ENCODE measurements at places on chromosomes 2 and 18.

GRCh38 chr2:216799873-216800431 is 59.9 kb downstream of the TNP1 start:
- no peaks in the 10 kb centered on the region for H3K36me3 ChIP-seq
- no peak overlapping the region for H3K4me3 ChIP-seq
- DNase-seq: peak; percentile 77
- peaks cover 47% of the 10 kb centered on the region for H3K4me1 ChIP-seq
- H3K27ac ChIP-seq: peak overlapping the region; percentile 74

- H3K4me3 ChIP-seq: no peak overlapping the region
- no peaks in the 10 kb centered on the region for H3K36me3 ChIP-seq
- H3K27me3 ChIP-seq: no peaks in the 10 kb centered on the region
- peaks cover 46% of the 10 kb centered on the region for H3K4me1 ChIP-seq
- no peak for DNase-seq
- peak overlapping the region; percentile 75 for H3K27ac ChIP-seq
Observed at GRCh38 chr2:109187711-109188495, 58.9 kb downstream of the SH3RF3 start.

- no peak overlapping the region for H3K27ac ChIP-seq
- no peak for DNase-seq
- H3K4me1 ChIP-seq: no peaks in the 10 kb centered on the region
- no peaks in the 10 kb centered on the region for H3K36me3 ChIP-seq
- H3K4me3 ChIP-seq: no peak overlapping the region
Observed at GRCh38 chr18:51525453-51526225, 328.2 kb upstream of the MEX3C start.

DNA sequence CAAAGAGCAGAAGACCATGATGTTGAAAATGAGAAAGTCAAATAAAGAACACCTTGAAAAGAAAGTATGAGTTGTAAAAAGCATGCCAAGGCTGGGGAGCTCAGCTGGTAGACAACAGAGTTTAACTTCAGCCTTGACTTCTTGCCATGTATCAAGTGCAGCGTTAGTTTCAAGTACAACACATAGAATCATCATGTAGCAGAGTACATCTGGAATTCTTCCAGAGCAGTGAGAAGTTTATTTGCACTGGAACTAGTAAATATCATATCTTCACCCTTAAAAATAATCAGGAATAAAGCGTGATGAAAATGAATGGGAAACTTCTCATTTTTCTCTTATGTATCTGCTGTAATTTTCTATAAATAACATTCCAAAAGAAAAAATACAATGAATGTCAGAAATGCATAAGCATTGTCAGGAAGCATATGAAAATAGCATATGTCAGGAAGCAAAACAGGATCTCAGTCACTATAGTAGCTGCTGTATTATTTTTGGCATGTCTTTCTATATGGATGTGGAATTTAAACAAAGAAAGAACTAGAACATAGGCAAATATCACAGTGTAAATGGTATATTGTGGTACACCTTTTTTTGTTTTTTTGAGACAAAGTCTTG is 10.1 kb upstream of the SULT1C4 start:
- no peaks in the 10 kb centered on the region for H3K27me3 ChIP-seq
- no peaks in the 10 kb centered on the region for H3K36me3 ChIP-seq
- no peaks in the 10 kb centered on the region for H3K4me1 ChIP-seq
- H3K27ac ChIP-seq: no peak overlapping the region
- H3K4me3 ChIP-seq: no peak overlapping the region

DNA sequence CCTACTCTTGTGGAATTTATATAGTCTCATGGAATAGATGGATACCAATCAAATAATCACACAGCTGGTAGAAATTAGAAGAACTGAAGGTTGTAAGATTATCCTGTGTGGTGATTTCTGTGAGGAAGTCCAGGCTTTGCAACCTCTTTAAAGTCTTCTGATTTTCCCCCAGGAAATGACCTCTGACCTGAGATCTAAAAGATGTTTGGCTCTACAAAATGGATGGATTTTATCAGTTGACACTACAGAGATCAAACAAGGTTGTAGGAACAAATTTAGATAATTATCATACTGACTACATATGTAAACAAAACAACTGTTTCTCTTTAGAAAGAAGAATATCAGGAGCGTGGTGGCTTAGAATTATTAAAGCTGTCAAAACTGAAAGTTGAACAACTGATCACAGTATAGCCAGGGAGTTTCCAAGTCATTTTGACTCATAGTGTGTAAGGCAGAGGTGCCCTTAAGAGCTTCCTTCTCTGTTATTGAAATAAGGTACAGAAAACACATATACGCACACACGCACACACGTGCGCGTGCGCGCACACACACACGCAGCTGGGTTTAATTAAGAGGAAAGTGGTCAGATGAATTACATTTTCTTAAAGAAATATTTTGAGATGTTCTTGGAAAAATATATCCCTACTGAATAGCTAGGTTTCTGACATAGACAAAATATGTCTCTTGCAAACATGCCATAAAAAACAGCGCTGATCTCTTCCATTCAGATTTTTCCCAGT is 35.5 kb upstream of the PELI1 start:
- H3K4me3 ChIP-seq: no peak overlapping the region
- H3K27me3 ChIP-seq: no peaks in the 10 kb centered on the region
- H3K36me3 ChIP-seq: no peaks in the 10 kb centered on the region
- no peak overlapping the region for H3K27ac ChIP-seq

DNA sequence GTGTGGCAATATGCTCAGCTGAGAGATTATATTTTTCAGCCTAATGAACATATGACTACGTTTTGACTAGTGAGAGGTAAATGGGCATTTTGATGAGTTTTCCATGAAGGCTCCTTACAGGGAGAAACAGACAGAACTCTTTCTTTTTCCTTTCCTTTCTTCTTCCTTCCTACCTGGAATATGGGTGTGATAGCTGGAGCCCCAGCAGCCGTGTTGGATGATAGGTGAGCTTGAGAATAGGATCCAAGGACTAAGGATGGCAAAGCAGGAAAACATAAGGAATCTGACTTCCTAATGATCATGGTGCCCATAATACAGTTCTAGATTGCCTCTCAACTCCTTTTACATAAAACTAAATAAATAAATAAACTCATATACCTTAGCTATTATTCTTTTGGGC is 124.0 kb downstream of the MAIP1 start:
- DNase-seq: no peak
- H3K27me3 ChIP-seq: no peaks in the 10 kb centered on the region
- no peaks in the 10 kb centered on the region for H3K36me3 ChIP-seq
- H3K27ac ChIP-seq: no peak overlapping the region
- H3K4me3 ChIP-seq: no peak overlapping the region

DNA sequence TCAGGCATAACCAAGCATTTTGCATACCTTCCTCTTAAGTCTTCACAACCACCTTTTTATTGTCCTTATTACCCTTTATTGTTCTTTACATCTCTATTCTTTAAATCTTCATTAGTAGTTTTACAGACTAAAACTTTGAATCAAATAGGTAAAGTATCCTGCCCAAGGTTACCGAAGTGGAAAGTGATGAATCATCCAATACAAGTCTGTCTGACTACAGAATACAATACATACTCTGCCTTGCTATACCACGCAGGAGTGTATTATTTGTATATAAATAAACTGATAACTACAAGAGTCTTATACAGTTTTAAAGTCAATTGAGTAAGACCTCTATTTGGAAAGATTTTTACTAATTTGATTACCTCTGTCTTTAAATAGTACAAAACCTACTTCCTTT is 196.0 kb downstream of the ZEB2 start:
- DNase-seq: no peak
- no peaks in the 10 kb centered on the region for H3K27me3 ChIP-seq
- no peak overlapping the region for H3K27ac ChIP-seq
- H3K4me3 ChIP-seq: no peak overlapping the region

- H3K27me3 ChIP-seq: no peaks in the 10 kb centered on the region
- DNase-seq: no peak
- H3K4me3 ChIP-seq: no peak overlapping the region
- H3K36me3 ChIP-seq: no peaks in the 10 kb centered on the region
Observed at GRCh38 chr2:17857021-17857420, 21.4 kb upstream of the KCNS3 start.

DNA sequence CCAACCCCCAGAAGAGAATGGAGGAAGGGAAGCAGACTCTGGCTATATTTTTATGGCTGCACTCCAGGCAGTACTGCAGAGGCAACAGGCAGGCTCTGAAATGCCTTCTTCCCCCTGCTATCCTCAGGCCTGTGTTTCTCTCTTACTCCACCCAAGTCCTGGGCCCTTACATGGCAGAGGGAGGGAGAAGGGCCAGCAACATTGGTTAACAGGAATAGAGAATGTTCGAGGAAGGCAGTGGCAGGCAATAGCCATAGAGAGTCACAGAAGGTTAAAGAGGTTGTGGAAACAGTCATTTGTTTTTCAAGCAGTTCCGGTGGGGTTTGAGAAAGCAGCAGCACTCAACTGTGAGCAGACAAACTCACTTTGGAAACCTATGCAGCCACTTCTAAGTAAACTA is 15.1 kb upstream of the DARS1 start:
- no peaks in the 10 kb centered on the region for H3K36me3 ChIP-seq
- H3K27me3 ChIP-seq: no peaks in the 10 kb centered on the region
- H3K4me3 ChIP-seq: no peak overlapping the region
- H3K4me1 ChIP-seq: peaks cover 14% of the 10 kb centered on the region

DNA sequence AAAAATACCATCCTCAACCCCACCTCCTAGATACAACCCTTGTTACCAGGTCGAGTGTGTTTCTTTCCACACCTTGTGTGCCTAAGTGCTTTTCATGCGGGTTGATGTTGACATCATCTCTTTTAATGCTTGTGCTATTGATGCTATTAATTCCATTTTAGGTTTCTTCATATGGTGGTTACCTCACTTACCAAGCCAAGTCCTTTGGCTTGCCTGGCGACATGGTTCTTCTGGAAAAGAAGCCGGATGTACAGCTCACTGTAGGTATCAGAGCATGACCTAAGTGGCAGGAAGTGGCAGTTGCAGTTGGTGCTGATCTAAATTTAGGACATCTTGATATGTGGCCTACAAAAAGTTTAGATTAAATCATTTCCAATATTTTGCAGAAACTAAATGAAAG is 149.9 kb upstream of the TTC39C start:
- no peak overlapping the region for H3K4me3 ChIP-seq
- H3K27me3 ChIP-seq: no peaks in the 10 kb centered on the region
- peaks cover 13% of the 10 kb centered on the region for H3K4me1 ChIP-seq
- no peaks in the 10 kb centered on the region for H3K36me3 ChIP-seq
- DNase-seq: no peak

- no peaks in the 10 kb centered on the region for H3K36me3 ChIP-seq
- no peaks in the 10 kb centered on the region for H3K27me3 ChIP-seq
- no peak overlapping the region for H3K27ac ChIP-seq
- no peaks in the 10 kb centered on the region for H3K4me1 ChIP-seq
- H3K4me3 ChIP-seq: no peak overlapping the region
- DNase-seq: peak; percentile 22
Observed at GRCh38 chr18:2337552-2338141, 233.7 kb downstream of the METTL4 start.

GRCh38 chr2:135657806-135658582 is 83.7 kb upstream of the UBXN4 start:
- no peak overlapping the region for H3K4me3 ChIP-seq
- H3K4me1 ChIP-seq: no peaks in the 10 kb centered on the region
- H3K36me3 ChIP-seq: peaks cover 31% of the 10 kb centered on the region
- no peaks in the 10 kb centered on the region for H3K27me3 ChIP-seq
- H3K27ac ChIP-seq: no peak overlapping the region

GRCh38 chr2:149185942-149186490 is 144.4 kb upstream of the LYPD6 start:
- no peak overlapping the region for H3K27ac ChIP-seq
- H3K36me3 ChIP-seq: no peaks in the 10 kb centered on the region
- no peaks in the 10 kb centered on the region for H3K4me1 ChIP-seq
- DNase-seq: no peak

DNA sequence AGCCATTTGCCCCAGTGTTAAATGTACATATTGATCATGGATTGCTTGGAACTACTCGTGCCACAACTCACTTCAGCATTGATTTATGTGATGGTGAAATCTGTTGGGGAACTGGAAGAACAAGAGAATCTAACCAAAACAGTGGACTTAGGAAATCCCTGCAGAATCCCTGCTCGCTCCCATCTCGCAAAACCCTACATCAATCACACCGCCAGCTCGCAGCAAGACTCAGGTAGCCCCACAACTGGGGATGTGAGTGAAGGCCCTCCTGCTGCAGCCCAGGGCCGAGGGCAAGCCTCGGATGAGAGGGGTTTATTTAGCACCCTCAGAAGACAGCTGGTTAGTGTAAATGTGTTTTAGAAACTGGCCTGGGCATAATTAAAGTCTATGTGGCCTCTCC is 171.6 kb downstream of the ANAPC1 start:
- no peak for DNase-seq
- H3K27ac ChIP-seq: no peak overlapping the region
- no peaks in the 10 kb centered on the region for H3K27me3 ChIP-seq
- peaks cover 10% of the 10 kb centered on the region for H3K4me1 ChIP-seq
- H3K4me3 ChIP-seq: no peak overlapping the region

- no peak overlapping the region for H3K4me3 ChIP-seq
- no peaks in the 10 kb centered on the region for H3K4me1 ChIP-seq
- DNase-seq: no peak
- no peaks in the 10 kb centered on the region for H3K27me3 ChIP-seq
- no peaks in the 10 kb centered on the region for H3K36me3 ChIP-seq
- no peak overlapping the region for H3K27ac ChIP-seq
Observed at GRCh38 chr18:10367836-10368235, 86.6 kb upstream of the APCDD1 start.

DNA sequence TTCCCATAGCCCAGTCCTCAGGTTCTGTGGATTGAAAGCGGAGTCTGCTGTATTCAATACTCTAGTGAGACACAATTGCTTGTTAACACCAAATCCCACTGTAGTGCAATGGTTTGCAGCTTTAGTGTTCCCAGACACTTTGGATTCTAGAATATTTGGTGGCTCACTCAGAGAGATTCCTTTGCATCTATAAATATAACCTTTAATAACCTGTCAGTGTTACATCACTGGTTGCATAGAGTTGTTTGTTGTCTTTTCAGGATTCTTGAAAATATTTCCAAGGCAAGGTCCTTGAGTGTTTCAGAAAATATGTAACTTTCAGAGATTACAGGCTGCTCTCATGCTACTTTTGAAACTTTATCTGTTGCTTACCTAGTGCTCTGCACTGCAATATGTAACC is 157.5 kb downstream of the ZEB2 start:
- H3K36me3 ChIP-seq: no peaks in the 10 kb centered on the region
- H3K27me3 ChIP-seq: no peaks in the 10 kb centered on the region
- no peak for DNase-seq
- no peaks in the 10 kb centered on the region for H3K4me1 ChIP-seq
- H3K4me3 ChIP-seq: no peak overlapping the region
- H3K27ac ChIP-seq: no peak overlapping the region

GRCh38 chr18:22827741-22828140 is 105.4 kb upstream of the RBBP8 start:
- no peak overlapping the region for H3K27ac ChIP-seq
- H3K4me3 ChIP-seq: no peak overlapping the region
- H3K27me3 ChIP-seq: no peaks in the 10 kb centered on the region
- no peaks in the 10 kb centered on the region for H3K4me1 ChIP-seq
- DNase-seq: no peak
